ENCODE measurements at places on chromosomes 16 and 17.

DNA sequence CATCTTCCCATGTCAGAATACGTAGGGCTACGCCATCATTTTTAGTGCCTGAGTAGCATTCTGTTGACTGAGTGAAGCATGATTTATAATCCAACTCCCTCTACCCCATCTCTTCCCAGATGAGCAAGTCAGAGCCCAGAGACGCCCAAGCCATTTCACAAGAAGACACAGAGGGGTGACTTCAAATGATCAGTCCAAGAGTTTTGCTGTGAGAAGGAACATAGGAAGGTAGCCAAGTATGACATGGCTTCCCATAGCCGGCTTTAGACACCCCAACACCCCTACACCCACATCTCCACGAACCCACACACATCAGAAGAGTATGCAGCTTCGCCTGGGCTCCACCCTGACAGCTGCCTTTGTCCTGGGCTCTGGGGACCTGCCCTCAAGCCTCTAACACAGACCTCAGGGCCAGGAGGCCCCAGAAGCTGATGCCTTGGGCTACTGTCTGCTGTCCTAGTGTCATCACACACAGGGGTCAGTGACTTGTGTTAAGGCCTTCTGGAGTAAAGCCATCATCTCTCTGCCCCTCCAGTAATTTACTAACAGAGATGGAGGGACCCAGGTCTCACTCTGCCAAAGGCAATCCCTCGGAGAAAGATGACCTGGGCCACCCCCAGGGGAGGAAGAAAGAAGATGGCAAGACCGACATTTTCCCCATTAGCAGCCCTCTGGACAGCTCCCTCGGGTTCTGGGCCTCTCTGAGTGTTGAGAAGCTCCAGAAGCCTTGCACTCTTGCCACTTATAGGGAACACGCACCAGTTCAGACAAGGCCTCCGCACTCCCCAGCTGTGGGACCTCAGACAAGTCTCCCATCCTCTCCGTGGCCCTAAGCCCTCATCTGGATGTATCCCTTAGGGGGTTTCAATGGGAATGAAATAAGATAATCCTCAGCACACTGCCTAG, 38.7 kb upstream of the MRPS23 start:
- DNase-seq = no peak

GRCh38 chr17:45361451-45361850, 44.6 kb upstream of the MAP3K14 start:
- DNase-seq = no peak

DNA sequence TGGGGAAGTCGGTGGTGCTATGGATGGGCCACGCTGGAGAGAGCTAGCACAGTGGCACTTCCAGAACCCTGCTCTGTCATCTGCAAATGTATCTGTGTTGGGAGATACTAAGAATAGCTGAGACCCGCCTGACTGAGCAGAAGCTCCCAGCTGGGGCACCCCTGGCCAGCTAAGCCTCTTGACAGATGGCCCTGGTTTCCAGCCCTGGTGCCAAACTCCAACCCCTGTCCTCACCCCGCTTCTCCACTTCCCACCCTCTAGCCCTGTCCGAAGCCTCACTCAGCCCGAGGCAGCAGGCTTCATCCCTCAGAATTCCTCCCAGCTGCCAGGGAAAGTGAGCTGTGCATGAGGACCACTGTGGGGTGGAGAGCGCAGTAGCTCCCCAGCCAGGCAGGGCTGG, 124.4 kb downstream of the CCDC144A start:
- DNase-seq = no peak

- no peak for DNase-seq
Measured at GRCh38 chr16:22753451-22753850, 60.5 kb upstream of the HS3ST2 start.

DNA sequence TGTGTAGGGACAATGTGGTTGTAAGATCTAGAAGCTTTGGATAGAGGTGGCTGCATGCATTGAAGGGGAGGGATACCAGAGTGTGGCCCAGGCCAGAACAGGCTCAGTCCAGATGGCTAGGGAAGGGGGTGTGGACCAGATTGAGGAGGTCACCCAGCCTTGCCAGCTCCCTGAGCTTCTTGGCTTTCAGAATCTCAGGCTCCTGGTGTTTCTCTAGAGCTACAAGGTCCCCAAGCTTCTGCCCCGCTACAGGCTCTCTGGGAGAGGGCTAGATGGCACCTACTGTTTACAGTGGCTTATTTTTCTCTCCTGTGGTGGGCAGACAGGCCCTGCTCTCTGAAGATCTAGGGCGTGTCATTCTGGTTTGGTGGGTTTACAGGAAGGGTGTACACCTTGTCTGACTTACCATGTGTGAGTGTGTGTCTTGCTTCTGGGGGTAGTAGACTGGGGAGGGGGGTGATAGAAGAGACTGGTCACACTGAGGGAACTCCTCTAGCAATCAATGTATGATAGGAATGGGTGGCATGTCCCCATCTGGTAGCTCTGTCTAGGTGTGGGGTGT, 1.1 kb downstream of the RARA start:
- no peak for DNase-seq

DNA sequence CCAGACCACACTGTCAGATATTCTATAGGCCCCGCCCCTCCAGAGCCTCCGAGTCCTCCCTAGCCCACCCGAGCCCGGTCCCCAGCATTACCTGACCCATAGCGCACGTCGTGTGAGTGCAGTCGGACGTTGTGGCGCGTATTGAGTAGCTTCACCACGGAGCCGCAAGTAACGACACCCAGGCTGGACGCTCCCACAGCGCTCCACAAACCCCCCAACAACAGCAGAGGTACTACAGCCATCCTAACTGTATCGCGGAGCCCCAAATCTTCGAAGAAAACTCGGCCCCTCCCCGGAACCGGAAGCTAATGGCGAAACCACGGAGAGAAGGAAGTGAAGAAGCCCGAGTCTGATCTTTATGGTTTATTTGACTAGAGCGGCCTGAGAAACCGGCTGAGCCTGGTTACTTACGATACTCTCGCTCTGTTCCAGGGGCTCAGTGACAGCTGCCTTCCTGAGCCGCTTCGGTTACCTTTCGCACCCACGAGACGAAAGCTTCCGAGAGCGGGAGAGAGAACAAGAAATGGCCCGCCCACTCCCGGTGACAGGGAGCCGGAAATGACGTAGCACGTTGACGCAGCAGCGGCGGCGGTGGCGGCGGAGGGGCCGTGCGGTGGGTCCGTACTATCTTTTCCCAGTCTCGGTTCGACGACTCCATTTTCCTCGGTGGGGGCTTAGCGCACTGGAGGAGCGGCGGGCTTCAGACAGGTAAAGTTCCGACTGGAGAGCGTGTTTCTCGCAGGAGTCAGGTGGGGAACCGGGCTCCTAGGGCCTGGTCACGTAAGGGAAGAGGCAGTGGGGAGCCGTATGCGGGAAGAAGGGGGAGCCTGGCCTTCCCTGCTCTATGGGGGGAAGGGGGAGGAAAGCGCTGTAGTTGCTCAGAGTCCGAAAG, at the start of the genes SDF2 and SUPT6H:
TSS of gene SDF2 (minus strand) at position 272 of the 892 bp plus-strand sequence. CDS start at position 242, 30 bp downstream.
TSS of gene SUPT6H (plus strand) at position 571 of the 892 bp plus-strand sequence. CDS start 11,197 bp downstream, outside the sequence.
- DNase-seq = peak; percentile 82

- DNase-seq = peak; percentile 83
Measured at GRCh38 chr16:50742576-50743200, 802 bp downstream of the CYLD start.

DNA sequence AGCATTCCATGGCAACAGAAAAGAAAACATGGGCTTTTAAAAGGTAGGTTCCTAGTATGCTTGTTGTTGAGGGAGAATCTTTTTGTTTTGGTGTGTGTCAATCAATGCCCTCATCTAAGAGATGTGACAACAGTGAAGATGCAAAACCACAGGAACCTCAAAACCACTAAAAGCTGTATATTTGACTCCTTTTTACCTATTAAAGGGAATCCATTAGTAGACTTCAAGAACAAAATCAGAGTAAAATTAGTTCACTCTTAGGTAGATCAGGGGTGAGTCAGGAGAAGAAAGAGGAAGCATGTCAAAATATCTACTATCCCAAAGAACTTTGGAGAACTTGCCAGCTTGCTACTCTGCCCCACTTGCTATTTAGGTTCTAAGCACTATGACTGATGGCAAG, 89.1 kb downstream of the CDK5R1 start:
- no peak for DNase-seq

DNA sequence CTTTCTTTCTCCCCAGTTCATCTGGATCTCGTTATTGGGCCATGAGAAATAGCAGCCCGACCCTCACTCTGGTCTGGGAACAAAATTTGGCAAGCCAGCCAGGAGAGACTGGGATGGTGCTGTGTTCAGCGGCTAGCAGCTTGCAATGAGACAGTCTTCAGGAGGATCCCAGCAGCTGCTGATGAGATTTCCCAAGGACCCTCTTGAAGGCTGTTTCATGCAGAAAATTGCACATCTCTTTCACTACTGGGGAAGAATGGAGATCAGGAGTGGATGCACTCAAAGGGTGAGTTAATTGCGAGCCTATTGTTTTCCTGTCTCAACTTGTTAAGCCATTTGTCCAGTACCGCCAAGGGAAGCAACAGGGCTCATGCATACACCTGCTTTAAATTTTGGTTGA, 5.5 kb upstream of the COIL start:
- no peak for DNase-seq

- DNase-seq = no peak
Measured at GRCh38 chr16:83831456-83831987, 23.7 kb downstream of the HSBP1 start.

GRCh38 chr16:62568926-62569325, 532.7 kb upstream of the CDH8 start:
- no peak for DNase-seq

- peak; percentile 84 for DNase-seq
Measured at GRCh38 chr16:19138601-19139000, 24.8 kb downstream of the ITPRIPL2 start.

GRCh38 chr17:81563861-81564586, 11.9 kb upstream of the FAAP100 start:
- no peak for DNase-seq

- no peak for DNase-seq
Measured at GRCh38 chr16:1332618-1333148, 762 bp upstream of the BAIAP3 start.

DNA sequence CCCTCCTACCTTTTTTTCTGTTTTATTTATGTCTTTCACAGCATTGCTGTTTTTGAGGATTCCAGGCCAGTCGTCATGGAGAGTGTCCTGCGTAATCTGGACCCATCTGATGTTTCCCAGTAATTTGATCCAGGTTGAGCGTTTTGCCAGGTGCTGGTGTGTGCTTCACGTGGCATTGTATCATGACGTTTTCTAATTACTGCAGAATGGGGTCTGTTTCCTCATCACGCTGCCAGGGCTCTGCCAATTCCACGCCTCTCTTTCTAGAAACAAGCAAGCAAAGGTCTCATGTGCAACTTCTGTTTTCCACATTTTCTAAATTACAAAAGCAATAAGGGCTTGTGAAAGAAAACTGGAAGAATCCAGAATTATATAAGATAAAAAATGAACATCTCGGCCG, 28.3 kb upstream of the BHLHA9 start:
- DNase-seq = peak; percentile 45

DNA sequence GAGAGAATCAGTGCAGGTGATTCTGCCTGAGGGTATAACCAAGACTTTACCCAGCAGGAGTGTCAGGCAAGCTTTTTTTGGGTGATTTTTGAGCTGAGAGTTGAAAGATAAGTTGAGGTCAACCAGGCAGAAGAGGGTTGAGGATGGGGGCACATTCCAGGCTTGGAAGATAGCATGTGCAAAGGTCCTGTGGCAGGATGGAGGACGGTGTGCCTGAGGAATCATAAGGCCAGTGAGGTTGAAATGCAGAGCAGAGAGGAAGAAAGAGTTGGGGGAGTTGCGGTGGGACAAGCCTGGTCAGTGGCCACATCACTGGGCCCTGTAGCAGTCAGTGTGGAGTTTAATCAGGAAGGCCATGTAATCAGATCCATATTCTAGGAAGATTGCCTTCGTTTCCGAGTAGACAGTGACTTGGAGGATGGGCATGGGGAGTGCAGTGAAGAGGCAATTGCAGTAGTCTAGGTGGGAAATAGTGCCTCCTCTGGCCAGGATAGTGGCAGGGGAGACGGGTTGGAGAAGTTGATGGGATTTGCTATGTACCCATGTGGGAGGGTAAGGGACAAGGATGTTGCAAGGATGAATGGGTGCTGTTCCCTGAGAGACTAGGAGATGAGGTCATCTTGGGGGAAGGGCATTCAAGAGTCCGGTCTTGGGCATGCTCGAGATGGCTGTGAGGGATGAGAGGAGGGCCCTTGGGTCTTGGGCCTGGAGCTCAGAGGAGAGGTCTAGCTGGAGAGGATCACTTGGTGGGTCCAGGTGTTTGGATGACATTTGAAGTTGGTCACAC, 3.9 kb downstream of the PLEKHG4 start:
- peak; percentile 49 for DNase-seq

GRCh38 chr17:30347488-30347887, 13.6 kb upstream of the TMIGD1 start:
- DNase-seq = no peak

DNA sequence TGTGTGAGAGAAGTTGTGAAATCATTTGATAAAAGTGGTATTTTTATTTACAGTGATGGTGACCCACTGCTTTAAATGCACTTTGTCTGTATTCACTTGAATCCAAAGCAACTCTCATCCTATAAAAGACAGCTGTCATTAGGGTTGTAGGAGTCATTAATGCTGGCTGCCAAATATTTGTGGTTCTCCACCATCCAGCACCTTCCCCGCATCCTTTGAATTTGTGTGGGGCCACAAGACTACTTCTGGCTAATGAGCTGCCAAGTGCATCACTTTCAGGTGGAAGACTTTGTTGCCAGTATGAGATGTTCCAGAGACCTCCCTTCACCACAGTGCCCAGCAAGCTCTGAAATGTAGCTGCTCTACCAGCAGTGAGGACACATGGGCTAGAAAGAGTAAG, 43.4 kb downstream of the CMTM3 start:
- peak; percentile 9 for DNase-seq

DNA sequence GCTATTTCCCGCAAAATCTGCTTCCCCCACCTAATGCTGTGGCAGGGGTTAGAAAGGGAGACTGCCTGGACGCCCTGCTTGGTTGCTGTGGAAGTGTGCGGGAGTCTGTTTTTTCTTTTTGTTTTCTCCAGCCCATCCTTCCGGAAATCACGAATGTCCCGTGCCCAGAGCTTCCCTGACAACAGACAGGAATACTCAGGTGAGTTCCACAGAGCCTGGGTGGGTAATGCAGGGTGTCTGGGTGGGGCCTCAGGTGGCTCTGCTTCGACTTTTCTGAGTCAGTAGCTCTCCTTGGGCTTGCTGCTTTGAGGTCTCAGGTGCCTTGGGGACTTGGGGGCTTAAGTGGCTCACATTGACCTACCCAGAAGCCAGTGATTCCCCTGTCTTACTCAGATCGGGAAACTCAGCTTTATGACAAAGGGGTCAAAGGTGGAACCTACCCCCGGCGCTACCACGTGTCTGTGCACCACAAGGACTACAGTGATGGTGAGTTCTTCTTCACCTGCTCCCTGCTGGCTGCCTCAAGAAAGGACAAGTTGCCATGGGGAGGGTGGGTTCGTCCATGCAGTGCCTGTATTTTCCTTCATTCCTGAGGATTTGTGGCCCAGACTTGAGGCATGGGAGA, 11.4 kb downstream of the LIMD2 start:
- no peak for DNase-seq

GRCh38 chr17:12983991-12984884, 33.6 kb downstream of the ELAC2 start:
- DNase-seq = peak; percentile 82

All from M059J (cell line).